ENCODE measurements at places on chromosomes 7 and 10.

- DNase-seq = no peak
These were observed 352.6 kb upstream of the GALNT17 start for GRCh38 chr7:70779321-70779720.

DNA sequence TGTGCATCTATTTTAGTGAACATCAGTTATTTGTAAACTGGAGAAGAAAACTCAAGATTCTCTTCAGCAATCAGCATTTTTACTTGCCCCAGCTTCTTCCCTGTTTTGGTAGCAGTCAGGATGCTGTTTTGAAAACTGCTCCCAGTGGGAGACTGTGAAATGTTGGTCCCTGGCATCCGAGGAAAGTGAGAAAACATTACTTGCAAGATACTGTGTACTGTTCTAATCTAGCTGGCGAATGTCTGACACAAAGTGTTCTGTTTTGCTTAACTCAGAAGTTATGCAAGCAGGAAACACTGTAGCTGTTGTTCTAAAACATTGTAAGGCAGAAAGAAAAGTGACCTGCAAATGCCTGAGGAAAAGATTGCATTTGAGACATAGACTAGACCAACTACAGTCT, 171.8 kb upstream of the POM121L12 start:
- no peak for DNase-seq

- no peak for DNase-seq
These were observed 409.0 kb upstream of the NRP1 start for GRCh38 chr10:33743429-33743857.

- no peak for DNase-seq
These were observed 1.8 kb upstream of the PPIF start for GRCh38 chr10:79345241-79346011.

GRCh38 chr7:42096681-42097561, 140.1 kb downstream of the GLI3 start:
- no peak for DNase-seq

DNA sequence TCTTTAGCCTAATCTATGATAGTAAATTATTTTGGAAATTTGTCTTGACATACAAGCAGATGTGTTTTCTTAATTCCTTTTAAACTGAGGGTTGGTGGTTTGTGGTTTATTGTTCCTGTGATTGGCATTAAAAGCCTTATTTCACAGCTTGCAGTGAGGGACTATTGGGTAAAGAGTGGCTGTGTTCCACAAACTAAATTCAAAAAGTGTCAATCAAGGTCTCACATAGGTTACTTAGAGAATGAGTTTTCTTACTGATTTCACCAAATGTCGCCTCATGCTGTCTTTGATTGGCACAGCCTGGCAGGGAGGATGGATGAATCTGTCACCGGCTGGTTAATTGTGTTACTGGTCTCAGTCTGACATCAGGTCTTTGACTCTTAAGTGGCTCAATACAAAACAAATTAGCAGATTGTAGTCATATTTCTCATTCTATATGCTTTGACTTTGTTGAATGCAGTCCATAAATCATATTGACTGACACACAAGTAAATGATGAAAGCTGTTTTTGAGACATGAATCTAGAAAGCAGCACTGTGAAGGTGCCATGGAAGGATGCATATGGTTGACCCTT, 66.8 kb upstream of the CYP26C1 start:
- DNase-seq = no peak

- DNase-seq = peak; percentile 87
These were observed 21.1 kb downstream of the LIMK1 start for GRCh38 chr7:74104702-74105101.

GRCh38 chr7:111647881-111648280, 85.6 kb upstream of the IMMP2L start:
- DNase-seq = no peak

DNA sequence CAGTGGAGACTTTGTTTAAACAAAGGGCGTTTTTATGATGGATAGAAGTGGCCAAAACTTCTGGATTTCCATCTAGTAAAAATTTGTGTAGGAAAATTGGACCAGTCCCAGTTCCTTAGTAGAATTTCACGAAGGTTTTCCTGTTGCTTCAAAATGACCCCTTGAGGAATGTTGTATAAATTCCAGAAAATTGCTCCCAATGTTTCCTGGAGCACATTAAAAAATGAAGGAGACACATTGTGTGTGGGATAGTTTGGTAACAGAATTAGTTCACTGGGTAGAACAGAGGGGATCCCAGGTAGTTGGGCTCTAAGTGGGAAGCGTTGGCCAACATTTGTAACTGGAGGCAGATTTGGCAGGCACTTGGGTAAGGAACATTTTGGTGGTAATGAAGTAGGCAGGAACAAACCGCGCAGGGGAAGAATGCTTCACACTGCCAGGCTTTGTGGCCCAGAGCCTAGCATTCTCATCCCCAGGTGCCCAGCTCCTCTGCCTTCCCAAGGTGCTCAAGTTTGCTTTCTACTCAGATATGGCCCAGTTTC, 758.6 kb downstream of the AUTS2 start:
- peak; percentile 19 for DNase-seq

DNA sequence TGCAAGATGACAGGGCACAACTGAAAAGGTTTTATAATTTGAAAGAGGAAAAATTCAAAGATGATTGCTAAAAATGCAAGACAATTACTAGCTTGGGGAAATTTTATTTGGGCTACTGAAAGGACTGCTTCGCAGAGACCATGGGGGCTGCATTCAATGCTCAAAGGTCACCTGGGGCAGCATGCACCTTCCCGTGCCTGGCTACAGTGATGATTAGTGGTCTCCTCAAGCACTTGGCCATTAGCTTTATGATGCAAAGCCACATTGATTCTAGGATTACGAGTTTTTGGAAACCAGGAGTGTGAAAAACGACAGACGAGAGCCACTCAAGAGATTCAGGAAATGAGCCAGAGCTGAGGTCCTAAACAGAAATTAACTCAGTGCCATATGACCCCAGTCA, 764.6 kb downstream of the PHTF2 start:
- DNase-seq = no peak

- no peak for DNase-seq
These were observed 31.0 kb downstream of the GPR141 start for GRCh38 chr7:37714606-37715005.

DNA sequence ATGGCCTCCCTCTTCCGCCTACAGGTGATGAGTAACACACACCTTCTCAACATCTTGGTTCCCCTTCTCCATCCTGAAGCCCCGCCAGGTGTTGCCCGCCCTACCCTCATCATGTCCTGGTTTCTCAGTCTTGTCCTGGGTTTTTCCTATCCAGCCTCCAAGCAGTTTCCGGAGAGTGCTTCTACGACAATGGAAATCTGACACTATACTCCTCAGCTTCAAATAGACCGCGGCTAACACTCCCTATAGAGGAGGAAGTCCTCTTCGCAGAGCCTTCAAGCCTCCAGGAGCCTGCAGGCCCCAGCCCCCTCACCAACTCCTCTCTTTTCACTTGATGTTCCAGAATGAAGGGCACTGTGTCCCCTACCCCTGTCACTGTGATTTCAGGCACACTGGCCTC, 147.4 kb downstream of the PRPF18 start:
- peak; percentile 20 for DNase-seq

DNA sequence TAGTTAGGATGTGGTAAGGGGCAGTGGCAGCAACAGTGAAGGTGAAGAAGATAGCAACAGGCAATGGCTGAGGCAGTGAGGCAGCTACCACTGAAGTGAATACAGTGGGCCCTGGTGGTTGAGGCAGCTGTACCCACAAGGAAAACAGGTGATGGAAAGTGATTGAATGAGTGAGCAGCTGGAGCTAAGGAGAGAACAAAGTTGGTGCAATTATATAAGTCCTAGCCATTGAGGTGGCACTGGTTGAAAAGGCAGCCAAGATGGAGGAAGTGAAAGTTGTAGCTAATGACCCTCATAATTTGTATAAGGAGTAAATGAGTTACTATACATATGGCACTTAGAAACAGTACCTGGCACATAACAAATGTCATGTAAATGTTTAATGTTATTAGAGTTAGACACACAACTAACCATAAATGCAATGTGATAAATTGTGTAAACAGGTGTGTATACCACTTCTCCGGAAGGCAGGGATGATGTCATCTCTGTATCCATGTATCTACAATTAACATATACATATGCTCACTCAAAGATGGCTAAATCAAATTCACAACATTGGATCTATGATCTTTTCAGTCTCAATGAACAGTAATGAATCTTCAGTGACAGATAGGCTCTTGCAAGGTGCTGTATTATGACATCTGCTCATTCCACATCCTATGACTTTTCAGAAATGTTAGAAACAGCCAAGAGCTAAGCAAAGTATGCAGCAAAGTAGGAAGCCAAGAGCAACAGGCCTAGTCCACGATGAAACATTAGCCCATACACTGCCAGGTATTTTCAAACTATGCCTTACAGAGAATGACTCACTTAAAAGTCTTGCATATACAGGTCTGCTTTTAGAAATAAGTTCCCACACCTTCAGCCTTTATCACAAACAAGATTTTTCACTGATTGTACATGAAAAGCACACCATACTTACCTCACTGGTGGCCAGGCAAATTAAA, 10.7 kb downstream of the XPNPEP1 start:
- no peak for DNase-seq

GRCh38 chr7:129041142-129042085, 13.5 kb downstream of the TNPO3 start:
- no peak for DNase-seq

GRCh38 chr7:71860572-71860971, 551.6 kb downstream of the CALN1 start:
- DNase-seq = no peak

- no peak for DNase-seq
These were observed 484.2 kb upstream of the CELF2 start for GRCh38 chr10:10533437-10533836.

DNA sequence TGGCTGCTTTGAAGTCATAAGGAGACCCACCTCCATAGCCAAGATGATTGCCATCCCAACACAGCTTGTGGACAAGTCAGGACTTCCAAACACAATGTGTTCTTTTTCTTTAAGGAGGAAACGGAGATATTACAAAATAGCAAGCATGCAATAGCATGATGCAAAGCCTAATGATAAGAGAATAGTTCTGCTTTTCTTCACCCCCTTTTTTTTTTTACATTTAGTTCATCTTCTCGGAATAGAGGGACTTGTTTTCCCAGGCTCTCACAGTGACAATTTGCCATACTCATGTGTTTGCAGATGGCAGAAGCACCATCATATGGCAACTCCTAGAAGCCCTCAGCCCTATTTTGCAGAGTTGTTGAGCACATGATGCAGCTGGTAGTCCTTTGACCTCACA, 119.8 kb downstream of the ITGB8 start:
- no peak for DNase-seq

GRCh38 chr10:62492012-62492869, 118.1 kb downstream of the ZNF365 start:
- no peak for DNase-seq

DNA sequence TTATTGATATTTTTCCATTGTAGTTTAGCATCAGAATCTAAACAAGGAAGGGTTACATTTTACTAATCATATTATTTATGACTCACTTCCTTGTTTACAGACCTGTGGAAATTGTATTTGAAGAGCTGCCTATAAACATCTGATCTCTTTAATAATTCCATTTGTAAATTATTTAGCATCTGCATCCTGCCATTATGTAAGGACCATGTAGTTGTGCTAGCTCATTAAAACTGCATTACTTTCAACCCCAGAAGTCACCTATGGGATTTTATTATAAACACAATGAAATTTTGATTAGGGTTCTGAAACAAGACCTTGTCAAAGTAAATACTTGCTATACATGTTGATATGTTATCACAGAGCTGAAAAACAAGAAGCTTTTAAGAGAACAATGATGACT, 146.8 kb upstream of the SLC26A5 start:
- DNase-seq = no peak

- no peak for DNase-seq
These were observed 20.8 kb downstream of the SFTPD start for GRCh38 chr10:79928028-79928583.

- DNase-seq = no peak
These were observed 5.8 kb upstream of the STAMBPL1 start for GRCh38 chr10:88874281-88874680.

GRCh38 chr10:29227201-29227600, 61.7 kb upstream of the LYZL1 start:
- DNase-seq = no peak
